ENCODE measurements at places on chromosomes 12 and 14.

DNA sequence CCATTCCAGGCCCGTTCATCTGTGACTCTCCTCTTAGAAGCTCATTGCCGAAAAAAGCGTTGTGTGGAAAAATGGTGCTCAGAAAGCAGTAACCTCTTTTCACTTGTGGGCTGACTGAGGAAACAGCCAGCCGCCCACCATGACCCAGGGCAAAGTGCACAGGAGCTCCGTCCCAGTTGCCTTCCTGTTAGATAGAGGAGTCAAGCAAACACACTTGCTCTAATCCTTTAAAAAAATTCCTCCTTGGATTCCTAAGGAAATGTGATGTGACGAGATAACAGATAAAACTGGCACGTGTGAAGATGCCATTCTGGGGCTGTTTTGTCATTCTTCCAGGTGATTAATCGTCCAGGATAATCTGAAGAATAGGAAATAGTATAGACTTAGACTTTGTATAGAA is 396.8 kb upstream of the DDHD1 start:
- DNase-seq, result no peak

DNA sequence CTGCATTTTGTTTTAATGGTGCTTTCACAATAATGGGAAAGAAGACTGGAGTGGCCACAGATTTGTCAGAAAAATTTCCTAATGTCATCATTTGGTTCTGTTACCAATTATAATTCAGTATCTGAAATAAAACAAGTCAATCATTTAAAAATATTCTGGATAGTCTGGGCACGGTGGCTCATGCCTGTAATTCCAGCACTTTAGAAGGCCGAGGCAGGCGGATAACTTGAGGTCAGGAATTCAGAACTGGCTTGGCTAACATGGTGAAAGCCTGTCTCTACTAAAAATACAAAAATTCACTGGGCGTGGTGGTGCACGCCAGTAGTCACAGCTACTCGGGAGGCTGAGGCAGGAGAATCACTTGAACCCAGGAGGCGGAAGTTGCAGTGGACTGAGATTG is 4.0 kb upstream of the LIMA1 start:
- no peak for DNase-seq

GRCh38 chr12:79615596-79616560 is 74.9 kb downstream of the PAWR start:
- no peak for DNase-seq

DNA sequence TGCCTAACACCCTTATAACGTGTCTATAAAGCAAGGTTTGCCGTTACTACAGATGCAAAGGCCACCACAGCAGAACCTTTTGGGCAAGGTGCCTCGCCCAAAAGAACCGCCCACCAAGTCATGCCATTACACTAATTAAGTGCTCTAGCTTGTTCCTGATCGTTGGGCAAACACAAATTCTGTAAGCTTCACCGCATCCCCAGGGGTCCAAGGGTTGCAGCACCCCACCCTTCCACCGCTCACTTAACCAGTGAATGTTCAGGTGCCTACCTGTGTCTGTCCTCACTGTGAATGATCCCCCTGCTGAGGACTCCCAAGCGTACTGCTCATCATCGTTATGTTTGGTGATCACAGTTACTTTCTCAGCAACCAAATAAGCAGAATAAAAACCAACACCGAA is 1.4 kb downstream of the HSP90AA1 start:
- no peak for DNase-seq

GRCh38 chr12:131454418-131455217 is 256.3 kb upstream of the SFSWAP start:
- DNase-seq, result peak; percentile 84

DNA sequence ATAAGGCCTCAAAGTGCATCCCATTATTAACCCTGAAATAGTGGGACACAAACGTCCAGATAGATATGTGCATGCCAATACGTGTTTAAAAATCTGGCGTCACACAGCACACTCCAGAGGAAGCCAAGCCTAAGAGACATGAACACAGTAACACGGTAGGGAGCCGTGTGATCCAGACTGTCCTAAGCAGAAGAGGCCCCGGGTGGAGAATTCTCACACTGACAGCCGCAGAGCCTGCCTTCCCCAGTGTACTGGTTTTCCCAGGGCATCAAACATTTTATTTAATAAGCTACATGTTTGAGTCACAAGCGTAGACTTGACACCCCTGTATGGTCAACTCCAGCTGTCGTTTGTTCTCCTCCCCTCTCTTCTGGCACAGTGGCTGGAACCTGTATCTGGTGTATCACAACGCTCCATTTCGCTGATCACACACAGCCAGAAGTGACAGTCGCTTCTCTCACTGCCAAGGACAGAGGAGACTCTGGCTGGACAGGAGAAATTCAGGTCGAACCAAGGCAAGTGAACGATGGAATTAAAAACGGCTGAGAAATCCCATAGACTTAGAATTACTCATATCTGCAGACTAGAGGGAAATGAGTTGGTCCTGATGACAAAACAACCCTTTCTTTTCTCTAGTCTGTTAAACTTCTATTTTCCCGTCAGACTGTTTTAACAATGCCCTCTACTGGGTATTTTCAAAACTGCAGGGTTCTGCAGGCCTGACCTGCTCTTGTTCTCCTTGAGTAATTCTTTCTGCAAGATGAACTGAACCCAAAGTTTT is 359.9 kb downstream of the RGS6 start:
- peak; percentile 35 for DNase-seq

- no peak for DNase-seq
Measured at GRCh38 chr12:69884386-69884785, 59.4 kb downstream of the MYRFL start.

DNA sequence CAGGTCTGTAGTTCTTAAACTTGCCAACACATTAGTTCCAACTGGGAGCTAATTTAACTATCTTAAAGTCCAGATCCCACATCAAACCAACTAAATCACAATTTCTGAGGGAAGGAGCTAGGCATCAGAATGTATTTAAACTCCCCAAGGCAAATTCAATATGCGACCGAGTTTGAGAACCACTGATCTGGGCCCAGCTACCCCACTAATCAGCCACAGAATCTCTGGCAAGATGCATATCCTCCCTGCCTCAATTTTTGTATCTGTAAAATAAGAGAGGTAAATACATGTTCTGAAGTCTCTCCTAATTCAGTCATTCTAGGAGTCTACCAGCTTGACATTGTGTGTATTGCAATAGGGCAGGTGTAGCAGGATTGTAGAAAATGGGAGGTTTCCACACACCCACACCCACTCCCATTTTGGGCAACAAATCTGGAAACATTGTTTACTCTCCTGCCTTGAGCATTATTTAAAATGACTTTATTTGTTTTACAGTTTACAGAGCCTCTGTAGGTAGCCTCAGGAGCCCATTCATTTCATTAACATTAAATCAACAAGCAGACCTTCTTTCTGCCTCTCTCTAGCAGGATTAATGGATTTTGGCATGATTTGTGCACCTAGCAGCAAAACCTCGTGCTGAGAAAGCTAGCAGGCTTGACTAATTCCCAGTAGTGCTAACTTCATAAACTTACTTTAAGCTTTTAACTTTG is 15.6 kb downstream of the LGR5 start:
- no peak for DNase-seq

GRCh38 chr12:115638733-115639647 is 638.5 kb downstream of the MED13L start:
- no peak for DNase-seq

DNA sequence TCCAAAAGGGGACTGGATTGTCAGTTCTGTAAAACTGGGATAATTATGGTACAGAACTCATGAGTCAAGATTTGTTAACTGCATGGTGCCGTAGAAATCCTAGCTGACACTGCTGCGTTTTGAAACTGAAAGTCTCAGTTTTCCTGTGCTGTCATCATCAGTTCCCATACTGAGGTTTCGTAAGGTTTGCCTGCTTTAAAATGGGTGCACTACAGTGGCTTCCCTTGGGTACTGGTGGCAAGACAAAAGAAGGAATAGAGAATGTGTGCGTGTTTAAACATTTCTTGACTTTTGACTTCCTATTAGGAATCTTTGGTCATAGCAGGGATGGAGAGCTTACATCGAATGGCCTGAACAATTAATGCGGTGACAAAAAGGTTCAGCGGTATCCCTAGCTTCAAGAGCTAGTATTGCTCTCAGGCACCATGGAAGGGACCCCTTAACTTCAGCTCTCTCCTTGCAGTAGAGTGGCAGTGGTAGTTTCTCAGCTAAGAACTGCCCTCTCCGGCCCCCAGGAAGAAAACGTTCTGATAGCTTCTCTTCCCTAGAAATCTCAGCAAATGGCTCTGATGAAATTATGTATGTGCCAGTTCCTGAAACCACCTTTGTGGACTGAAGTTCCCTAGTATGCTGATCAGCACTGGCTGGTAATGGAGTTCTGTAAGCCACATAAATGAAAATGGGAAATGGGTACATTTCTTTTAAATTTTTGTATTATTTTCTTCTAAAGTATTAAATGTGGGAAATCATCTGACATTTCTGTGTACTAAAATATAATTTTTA is 28.9 kb downstream of the ANO6 start:
- DNase-seq, result no peak

DNA sequence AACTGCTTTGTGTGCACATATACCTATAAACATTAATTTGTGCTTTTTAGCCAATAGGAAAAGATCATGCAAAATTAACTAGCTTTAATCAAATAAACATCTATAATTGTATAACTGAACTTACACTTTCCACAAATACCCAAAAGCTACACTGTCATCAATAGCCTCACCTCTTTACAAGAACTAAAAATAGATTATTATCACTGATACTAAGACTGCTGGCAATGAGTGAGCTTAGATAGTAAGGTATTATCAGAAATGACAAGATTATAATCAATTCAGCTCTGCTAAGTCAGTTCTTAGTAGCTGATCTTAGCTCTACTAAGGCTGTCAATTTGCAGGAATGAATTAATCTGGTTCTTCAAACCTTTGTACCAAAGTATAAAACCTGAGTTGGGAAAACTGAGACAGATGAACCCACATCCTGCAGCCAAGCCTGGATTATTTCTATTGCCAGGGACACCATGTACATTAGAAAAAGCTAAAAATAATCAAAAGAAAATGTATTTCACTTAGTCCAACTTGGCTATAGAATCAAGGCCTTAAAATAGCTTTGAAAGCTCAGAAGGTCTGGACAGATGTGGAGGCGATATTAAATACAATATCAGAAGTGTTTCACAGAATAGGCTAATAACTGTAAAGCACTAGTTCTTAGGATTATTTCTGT is 5.2 kb downstream of the FKBP3 start:
- DNase-seq, result no peak

DNA sequence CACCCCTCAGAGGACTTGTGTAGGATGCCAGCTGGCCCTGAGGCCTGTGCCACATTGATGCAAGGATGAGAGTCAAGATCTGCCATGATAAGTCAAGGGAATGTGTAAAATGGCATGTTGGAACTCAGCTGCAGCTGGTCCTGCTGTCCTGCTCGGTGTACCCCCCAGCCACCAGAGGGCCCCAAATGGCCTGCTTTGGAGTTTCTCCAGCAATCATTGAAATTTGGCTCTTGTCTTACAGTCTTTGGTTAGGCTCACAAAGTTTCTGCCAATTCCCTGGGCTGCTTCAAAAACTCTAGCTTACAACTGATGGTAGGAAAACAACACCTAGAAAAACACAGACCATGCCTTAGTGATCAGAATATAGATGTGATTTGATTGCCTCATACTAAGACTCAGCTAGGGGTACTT is 76.8 kb downstream of the HSD17B6 start:
- peak; percentile 33 for DNase-seq

GRCh38 chr14:77407158-77407557 is 16.2 kb downstream of the NOXRED1 start:
- DNase-seq, result no peak

DNA sequence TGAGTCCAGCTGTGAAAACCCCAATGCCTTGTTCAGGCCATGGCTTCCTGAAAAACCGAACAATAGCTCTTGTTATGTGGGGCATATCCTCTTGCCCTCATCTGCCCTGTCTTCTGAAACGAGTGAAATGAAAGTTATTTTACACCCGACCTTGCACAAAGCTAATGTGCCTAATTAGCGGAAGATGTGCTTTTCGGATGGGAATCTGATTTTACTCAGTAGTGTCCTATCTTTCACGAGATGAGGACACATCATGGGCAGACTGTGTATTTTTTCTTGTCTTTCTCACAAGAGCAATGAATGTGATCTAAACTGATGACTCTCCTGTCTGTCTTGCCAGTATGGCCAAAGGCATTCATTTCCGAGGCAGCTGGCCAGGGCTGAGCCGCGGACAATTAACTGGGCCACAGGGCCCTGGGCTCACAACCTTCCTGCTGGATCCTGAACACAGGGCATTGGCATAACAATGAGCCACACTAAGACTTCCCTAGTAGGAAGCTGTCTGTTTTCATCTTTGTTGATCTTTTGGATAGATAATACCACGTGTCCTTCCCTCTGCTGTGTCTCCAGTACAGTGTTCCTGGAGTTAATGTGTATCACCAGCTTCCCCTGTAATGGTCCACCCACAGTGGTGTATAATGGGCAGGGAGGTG is 86.0 kb upstream of the HIF1A start:
- DNase-seq, result no peak

- no peak for DNase-seq
Measured at GRCh38 chr14:37413504-37414003, 181.5 kb downstream of the FOXA1 start.

GRCh38 chr14:39558525-39558924 is 126.3 kb upstream of the FBXO33 start:
- DNase-seq, result no peak

DNA sequence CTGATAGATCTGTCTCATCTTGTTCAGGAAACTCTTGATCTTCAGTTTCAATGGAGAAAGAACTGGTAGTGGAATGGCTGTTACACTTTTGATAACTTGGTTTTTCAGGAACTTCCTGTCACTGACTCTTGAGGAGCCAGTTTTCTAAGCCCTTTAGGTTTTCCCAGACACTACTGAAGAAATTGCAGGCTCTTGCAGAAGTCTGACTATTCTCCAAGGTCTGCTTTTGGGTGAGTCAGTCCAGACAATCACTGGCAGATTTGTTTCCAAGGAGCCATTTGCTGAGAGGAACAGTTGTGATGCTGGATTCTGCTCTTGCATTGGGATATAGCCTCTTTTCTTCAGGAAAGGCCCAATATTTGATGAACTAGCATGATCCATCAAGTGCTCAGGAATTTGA is 468.0 kb downstream of the FUT8 start:
- DNase-seq, result no peak

DNA sequence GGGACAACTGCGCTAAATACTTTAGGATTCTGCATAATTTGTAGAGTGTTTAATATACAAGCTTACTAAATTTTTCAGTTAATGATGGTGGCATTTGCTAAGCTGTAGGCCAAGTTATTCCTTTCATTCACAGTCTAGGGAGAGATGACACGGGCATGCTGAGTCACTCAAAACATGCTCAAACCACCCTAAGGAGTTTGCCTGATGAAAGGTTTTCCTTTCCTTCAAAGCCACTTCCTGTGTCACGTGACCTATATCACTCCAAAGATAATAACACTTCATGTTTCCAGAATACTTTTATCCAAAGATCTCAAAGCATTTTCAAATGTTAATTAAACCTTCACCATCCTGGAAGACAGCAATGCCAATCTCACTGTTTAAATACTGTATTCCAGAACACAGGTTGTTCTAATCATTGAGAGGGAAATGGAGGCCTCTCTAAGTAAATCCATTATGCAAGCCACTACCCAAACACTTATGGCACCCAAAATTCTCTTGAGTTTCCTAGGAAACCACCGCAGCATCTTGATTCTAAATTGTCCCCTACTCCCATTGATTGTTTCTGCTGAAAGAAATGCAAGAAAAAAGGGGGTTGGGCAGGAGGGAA is 207.0 kb upstream of the CDKN3 start:
- no peak for DNase-seq

Data from A549 (cell line).